ENCODE measurements at places on chromosomes 11 and 22.
A peak's percentile ranks its signal among the peaks of the same experiment; 100 is the strongest.

- no peak for DNase-seq
Observed at GRCh38 chr11:117700551-117700950, 96.5 kb downstream of the DSCAML1 start.

- no peak for DNase-seq
Observed at GRCh38 chr11:93988455-93988854, 32.7 kb upstream of the HEPHL1 start.

- no peak for DNase-seq
Observed at GRCh38 chr11:23425381-23425780, 565.1 kb upstream of the CCDC179 start.

DNA sequence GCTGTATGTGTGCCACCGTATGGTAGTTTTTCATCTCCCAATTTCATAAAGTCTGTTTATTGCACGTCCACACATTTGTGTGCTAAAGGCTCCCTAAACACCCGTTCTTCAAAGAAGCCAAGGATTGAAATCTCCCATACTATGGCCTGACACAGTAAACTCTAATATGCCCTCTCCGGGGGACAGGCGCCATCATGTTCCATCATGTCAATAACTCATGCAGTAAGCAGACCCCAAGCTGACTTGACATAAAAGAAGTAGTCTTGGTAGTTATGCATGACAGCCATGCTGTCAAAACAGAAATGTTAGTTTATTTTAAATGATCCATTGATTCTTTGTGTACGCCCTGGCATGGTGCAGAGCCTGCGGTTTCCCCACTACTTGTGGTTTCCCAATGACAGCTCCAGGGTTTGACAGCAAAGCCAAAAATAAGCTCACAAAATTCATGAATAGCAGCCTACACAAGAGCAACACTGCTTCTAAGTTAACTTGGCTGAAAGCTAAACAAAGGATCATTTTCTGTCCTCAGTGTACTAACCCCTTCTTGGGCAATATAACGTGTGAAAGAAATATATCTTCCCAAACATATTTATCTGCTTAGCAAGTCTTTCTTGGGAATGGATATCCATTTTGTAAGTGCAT lies 56.5 kb upstream of the CABP7 start:
- DNase-seq, result no peak

- no peak for DNase-seq
Observed at GRCh38 chr22:24465566-24465965, 29.6 kb upstream of the UPB1 start.

DNA sequence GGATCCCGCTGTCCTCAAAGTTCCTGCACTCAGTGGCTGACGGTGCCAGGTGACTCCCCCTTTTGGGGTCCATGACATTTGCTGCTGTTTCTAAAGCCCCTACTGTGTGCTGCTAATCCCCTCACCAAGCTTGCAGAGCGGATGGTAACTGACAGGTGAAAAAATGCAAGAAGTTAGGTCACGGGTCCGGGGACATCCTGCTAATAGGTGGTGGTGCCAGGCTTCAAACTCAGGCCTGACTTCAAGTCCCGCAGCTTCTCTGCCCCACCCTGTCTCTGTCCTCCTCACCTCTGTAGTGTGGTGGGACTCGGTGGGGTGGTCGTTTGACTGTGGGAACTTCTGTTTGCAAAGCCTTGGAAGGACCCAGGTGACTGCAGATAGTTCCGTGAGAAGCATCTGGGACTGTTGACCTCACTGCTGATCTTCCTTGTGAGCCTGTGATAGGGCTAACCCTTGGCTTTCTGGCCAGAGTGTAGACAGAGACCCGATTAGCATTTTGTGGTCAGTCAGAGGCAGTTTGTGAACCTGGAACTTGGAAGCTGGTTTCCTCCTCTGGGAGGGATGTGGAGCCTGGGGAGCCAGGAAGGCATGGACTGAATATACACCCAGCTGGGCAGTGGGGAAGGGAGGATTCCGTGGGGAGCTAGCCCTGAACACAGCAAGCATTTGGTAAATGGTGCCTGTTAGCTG lies 115.4 kb upstream of the OR4B1 start:
- no peak for DNase-seq

- peak; percentile 90 for DNase-seq
Observed at GRCh38 chr11:67401495-67402191, at the start of gene PPP1CA. TSS of gene PPP1CA (minus strand) at chr11:67401858. CDS start at chr11:67401782, 76 bp downstream.
